ENCODE measurements at places on chromosomes 7 and 10.

DNA sequence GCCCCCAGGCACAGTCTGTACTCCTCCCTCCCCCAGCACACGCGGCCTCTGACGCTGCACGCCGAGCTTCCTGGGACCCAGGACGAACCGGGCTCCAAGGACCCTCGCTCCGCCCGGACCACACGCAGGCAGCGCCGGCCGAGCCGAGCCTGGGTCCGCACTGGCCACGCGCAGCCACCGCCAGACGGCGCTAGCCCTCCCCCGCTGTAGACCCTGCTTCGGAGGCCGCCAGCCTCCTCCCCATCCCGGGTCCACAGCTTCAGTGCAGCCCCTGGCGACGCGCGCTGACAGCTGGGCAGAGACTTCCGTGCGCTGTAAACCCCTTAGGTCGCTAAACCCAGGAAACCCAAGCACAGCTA lies 936 bp upstream of the TCERG1L start:
- peak; percentile 13 for DNase-seq

GRCh38 chr10:29098423-29098822 lies 190.4 kb upstream of the LYZL1 start:
- no peak for DNase-seq

- DNase-seq: no peak
Measured at GRCh38 chr7:55085511-55086412, 66.9 kb downstream of the EGFR start.

DNA sequence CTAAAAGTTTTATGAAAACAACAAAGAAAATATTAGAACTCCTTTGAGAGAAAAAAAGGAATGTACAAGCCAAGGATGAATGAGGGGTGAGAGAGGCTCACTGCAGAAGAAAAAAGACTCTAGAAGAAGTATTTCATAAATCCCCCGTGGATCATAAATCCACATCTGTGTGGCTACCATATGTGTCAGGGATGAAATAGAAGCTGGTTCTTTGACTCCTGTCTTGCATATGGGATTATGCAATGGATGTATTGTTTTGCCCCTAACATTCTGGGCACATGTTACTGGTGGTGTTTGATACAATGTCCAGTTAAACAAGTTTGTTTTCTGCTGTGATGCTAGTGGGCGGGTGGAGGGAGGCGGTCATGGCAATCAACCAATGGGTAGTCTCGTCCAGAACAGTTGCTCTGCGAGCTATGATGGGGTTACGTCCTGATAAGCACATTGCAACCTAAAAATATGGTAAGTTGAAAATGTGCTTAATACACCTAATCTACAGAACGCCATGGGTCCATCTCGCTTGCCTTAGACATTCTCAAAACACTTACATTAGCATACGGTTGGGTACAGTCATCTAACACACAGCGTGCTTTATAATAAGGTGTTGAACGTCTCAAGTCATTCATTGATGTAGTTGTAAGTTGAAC lies 34.1 kb upstream of the PITRM1 start:
- peak; percentile 62 for DNase-seq

- no peak for DNase-seq
Measured at GRCh38 chr10:119268871-119269506, 61.6 kb downstream of the GRK5 start.

GRCh38 chr7:107926481-107926880 lies 35.5 kb downstream of the DLD start:
- no peak for DNase-seq

DNA sequence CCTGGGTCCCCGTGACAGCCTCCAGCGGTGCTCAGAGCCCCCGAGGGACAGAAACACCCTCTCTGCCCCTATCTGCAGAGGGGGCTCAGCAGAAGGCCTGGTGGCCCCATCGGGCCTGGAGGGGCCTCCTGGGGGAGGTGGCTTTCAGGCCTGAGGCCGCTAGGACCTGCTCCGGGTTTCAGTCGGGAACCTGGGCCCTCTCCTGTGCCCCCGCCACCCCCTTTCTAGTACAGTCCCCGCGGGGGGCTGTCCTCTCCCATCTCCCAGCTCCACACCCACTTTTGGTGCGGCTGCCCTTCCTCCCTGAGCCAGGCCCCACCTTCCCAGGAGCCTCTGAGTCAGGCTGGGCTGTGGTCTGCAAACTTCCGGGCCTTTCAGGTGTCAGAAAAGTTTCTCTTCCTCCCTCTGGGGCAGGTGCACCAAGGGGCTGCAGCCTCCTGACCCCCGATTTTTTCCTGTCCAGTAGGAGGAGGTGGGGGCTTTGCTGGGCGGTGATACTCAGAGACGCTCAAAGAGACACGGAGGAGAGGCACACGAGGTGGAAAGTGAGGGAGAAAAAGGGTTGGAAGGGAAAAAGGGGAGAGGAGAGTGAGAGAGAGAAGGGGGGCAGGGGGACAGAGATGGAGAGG lies 692 bp downstream of the CARD11 start:
- DNase-seq: no peak

DNA sequence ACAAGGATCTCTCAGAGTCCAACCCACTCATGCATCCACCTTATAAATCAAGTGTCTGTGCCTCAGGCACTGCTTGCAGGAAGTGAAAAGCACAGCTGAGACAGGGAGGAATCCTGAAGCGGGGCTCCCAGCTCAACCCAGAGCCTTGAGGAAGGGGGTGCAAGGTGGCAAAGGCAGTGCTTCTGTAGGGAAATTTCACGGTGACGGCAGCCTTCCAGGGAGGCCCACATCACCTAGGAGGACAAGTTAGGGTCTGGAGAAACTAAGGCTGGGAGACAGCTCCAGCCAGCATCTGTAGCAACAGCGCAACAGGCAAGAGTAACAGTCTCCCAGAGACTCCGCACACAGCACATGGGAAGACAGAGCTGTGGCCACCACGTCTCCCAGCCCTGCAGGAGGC lies 2.7 kb downstream of the AOC1 start:
- DNase-seq: no peak

GRCh38 chr7:122552769-122553168 lies 146.1 kb downstream of the RNF133 start:
- no peak for DNase-seq

- no peak for DNase-seq
Measured at GRCh38 chr10:50607356-50607925, 16.3 kb downstream of the SGMS1 start.

DNA sequence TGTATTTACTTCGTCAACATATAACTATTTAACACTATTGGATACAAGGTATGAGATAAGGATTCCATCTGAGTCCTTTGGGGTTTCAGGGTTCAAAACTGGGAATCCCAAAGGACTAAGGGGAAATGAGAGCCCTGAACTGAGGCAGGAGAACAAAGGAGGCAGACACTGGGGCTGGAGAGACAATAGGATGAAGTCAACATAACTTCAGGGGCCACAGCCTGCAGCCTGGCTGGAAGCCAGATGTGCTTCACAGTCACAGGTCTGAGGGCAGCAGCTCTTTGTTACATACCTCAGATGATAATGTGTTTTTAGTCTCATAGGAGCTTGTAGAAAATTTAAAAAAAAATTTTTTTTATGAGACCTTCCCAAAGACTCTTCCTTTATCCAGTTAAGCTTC lies 73.3 kb downstream of the NRF1 start:
- DNase-seq: peak; percentile 32

DNA sequence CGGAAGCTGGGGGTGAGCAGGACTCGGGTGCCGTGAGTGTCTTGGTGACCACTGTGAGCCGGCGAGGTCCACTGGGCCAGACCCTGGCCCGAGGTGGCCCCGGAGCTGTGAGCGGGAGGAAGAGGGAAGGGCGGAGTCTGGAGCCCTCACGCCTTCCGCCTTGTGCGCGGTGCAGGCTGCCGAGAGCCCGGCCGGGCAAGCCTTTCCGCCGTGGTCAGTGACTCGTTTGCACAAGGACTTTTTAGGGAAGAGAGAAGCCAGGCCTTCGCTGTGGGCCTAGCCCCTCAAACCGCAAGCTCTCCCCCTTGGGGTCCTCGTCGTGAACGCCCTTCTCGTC lies 40.9 kb upstream of the ZNF32 start:
- peak; percentile 43 for DNase-seq

GRCh38 chr7:142919656-142920055 lies 13.9 kb downstream of the TRPV5 start:
- DNase-seq: no peak

- no peak for DNase-seq
Measured at GRCh38 chr7:4274286-4274685, 407.8 kb upstream of the FOXK1 start.

DNA sequence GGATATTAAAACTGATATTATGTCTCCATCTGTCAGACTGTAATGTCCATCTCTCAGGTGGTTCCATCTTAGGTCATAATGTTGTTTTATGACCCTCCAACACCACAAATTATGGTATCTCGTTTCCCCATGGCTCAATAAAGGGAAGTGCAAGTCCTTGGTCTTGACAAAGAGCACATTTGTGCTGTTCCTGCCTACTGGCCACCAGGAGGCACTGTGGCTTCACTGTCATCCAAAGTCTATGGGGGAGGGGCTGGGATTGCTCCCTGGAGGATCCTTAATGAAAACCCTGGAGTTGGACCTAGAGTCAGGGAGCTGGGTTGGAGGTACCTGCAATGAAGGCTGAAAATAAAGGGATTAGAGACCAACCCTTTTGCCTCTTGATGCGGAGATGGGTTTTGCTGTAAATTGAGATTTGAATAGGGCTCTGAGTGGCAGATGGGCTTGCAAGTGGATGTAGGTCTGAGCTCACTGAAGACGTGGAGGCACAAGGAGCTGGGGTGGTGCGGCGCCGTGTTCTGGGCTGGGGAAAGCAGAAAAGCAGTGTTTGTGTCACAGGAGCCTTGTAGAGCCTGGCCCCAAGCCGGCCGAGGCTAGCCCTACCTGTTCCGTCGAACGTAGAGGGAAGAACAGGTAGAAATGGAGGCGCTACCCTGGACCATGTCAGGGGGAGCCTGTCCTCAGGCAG lies 180.5 kb upstream of the PRSS58 start:
- peak; percentile 50 for DNase-seq

GRCh38 chr10:61901829-61902444 lies 438 bp downstream of the ARID5B start:
- DNase-seq: no peak

DNA sequence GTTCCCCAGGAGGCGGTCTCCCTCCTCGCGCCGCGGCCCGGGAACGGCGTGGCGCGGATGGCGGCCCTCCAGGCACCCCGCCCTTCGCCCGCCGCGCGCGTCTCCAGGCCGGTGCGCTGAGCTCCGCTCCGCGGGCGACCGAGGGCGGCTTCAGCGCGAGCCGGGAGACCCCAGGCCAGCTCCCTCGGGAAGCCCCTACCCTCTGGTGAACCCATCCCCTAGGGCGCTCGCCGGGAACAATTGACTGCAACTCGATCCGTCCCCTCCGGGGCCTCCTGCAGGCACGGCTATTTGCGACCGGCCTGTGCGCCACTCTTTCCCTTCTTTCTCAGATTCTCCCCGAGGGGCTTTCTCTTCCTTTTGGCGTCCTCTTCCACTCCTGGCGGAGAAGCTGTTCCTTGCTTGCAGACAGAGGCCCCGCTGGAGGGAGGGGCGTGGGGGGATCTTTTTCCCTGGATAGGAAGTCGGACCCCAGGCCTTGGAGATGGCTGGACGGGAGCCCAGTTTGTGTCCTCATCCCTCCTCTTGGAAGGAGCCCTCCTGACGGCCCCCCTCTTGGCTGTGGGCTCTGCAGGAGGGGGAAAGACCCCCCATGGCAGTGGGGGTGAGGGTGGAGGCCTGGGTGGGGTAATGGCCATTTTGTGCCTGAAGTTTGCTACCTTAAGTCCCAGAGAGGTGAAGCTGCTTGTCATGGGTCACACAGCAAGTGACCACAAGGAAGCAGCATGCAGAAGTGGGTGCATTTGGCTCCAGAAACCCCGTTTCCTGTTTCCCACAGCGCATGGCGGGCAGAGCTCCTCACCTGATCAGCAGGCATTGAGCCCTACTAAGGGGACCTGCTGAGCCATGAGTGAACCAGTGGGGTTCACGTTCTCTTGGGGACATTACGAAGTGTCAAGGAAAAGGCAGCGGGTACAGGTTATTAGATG lies 171.2 kb upstream of the TNRC18 start:
- peak; percentile 51 for DNase-seq

- DNase-seq: peak; percentile 20
Measured at GRCh38 chr7:41383596-41383995, 319.3 kb downstream of the INHBA start.

GRCh38 chr7:96179341-96179740 lies 142.6 kb downstream of the SLC25A13 start:
- DNase-seq: no peak

DNA sequence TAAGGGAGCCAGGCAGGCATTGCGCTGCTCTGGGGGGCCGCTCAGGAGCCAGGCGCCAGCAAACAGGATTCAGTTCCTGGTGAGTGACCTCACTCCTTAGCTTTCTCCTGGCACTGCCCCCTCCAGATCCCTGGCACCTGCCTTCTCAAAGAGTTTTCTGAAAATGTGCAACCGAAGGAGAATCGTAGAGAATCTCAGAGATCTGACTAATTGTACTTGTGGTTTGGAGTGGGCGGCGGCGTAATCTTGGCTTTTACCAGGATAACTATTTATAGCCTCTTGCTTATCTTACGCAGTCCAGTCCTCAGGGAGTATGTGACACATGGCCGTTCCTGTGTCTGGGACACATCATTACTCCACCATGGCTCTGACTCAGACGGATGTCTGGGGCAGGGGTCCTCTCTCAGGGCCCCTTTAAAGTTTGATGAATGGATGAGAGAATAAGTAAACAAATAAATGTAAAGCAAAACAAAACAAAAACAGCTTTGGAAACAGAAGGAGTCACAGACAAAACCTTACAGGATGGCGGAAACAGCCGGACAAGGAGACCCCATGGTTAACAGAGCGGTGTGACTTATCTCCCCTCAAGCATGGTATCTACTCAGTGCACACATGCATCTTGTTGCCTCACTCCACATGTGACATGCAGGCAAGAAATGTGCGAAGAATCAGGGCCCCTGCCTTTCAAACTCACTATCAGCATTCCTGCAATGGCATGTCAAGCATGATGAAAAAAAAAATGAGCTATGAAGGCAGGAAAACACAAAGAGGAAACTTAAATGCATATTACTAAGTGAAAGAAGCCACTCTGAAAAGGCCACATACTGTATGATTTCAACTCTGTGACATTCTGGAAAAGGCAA lies 99.7 kb downstream of the TNS3 start:
- DNase-seq: peak; percentile 90

GRCh38 chr10:94936721-94937120 lies 1.7 kb upstream of the CYP2C9 start:
- DNase-seq: no peak

DNA sequence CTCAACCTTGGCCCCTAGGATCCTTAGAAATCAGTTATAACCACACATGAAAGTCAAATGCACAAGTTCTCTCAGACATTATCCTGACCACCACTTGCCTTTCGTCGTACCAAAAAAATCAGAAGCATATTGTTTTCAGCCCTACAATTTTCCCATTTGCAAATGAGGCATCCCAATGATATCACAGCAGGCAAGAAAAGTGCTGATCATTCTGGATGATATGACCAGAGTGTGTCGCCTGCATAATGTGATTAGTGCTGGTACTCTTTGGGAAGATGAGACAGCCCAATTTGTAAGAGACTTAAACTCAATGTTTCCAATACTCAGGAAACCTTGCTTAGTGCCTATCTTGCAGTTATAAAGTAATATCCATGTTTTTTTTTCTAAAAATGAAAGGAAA lies 168.0 kb downstream of the SORCS1 start:
- DNase-seq: no peak

DNA sequence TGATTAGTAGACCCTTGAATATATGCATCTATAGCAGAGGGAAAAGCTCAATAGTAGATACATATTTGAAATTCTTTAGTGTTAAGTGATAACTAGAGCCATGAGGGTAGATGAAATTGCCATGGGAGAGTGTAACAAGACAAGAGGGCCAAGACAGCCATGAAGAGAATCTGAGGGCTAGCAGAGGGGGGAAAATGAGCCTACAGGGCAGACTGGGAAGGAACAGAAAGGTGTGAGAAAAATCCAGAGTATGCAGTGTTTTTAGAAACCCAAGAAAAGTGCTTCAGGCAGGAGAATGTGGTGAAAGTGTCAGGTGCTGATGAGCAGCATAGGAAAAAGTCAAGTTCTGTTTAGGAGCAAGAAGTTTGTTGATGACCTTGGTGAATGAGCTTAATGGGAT lies 63.0 kb downstream of the MAPK8 start:
- no peak for DNase-seq
